Right atrium auricular region (tissue), 2 donors: ENCODE measurements at places on chromosomes 6 and 20. TPM values are rescaled to one million over a fixed set of nuclear protein-coding genes. Genes with fewer than 3 reads are reported as not detected.

- no peak for DNase-seq
Measured at GRCh38 chr6:69775941-69776340, 20.9 kb downstream of the LMBRD1 start.

- DNase-seq, result no peak
Measured at GRCh38 chr6:159701413-159701999, 8.5 kb upstream of the SOD2 start.

GRCh38 chr6:5143634-5144311 is 58.6 kb downstream of the PPP1R3G start:
- DNase-seq, result peak; percentile 90

CLDN20 gene
- total RNA-seq, result not detected

KCNK17 gene
- total RNA-seq, result 1.3 TPM

GRCh38 chr6:165774903-165775601 is 112.0 kb upstream of the PDE10A start:
- DNase-seq, result no peak

DNA sequence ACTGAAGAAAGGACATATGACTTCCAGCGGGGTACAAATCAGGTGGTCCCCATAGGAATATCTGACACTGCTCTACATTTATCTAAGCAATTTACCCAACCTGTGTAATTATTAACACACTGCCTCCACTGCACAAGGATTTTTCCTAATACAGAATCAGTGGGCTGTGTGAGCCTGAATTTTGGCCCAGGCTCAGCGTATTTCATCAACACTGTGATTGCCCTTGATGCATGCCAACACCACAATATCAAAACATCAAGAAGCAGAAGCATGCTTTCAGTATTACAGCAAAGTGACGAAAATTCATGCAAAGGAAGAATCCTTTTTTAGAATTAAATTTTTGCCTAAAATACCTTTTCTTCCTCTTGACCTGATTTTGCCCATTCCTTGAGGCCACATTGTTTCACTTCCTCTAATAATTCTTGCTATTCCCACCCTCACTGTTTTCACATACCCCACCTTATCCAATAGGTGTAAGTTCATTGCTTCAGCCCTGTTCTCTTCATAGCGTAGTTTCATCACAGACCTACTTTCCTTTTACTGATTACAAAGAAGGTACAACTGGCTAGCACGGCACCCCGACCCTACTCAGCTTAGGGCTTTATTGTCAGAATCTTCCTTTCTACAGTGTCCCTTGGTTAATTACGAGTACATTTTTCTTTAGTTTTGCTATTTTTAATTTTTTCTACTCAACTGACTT is 83.7 kb upstream of the PTCHD4 start:
- DNase-seq, result no peak
